ENCODE measurements at places on chromosomes 16 and 17. TPM values are rescaled to one million over a fixed set of nuclear protein-coding genes. Genes with fewer than 3 reads are reported as not detected.

Gene TUBB3
- total RNA-seq: 173 TPM

- H3K36me3 ChIP-seq: no peaks in the 10 kb centered on the region
- no peak overlapping the region for H3K4me3 ChIP-seq
- no peak overlapping the region for H3K27ac ChIP-seq
- H3K4me1 ChIP-seq: no peaks in the 10 kb centered on the region
- H3K27me3 ChIP-seq: no peaks in the 10 kb centered on the region
These were observed 34.5 kb upstream of the USP22 start for GRCh38 chr17:21077281-21077680.

DNA sequence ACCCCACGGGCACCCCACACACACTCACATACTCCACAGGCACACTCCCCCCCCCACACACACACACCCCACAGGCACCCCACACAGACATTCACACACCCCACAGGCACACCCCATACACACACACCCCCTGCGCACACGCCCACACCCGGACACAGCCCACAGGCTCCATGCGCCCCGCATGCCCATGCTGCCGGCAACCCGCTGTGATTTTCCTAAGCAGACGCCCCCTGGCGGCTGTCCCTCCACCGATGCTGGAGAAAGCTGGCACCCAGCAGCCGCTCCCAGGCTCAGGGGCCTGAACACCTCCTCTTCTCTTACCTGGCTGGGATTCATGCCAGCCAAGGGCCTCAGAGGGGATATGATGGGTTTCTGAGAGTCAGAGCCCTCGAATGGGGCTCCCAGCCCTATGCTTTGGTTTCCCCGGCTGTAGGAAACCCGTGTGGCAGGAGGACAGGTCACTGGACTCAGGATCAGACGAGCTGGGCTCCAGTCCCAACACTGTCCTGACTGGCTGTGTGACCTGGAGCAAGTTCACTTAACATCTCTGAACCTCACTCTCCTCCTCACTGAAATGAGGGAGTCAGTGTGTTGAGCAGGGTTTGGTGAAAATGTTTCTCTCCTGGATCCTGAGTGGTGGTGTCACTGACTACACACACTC lies 19.6 kb upstream of the TNFRSF13B start:
- no peak overlapping the region for H3K27ac ChIP-seq
- H3K27me3 ChIP-seq: no peaks in the 10 kb centered on the region
- peaks cover 45% of the 10 kb centered on the region for H3K4me1 ChIP-seq
- no peaks in the 10 kb centered on the region for H3K36me3 ChIP-seq
- peak; percentile 57 for DNase-seq

- H3K4me1 ChIP-seq: no peaks in the 10 kb centered on the region
- no peaks in the 10 kb centered on the region for H3K36me3 ChIP-seq
- no peak overlapping the region for H3K4me3 ChIP-seq
- no peak overlapping the region for H3K27ac ChIP-seq
- H3K27me3 ChIP-seq: no peaks in the 10 kb centered on the region
- DNase-seq: no peak
These were observed 11.1 kb downstream of the SCPEP1 start for GRCh38 chr17:56988901-56989572.

Gene ALDH3A1
- 0.86 TPM for total RNA-seq

DNA sequence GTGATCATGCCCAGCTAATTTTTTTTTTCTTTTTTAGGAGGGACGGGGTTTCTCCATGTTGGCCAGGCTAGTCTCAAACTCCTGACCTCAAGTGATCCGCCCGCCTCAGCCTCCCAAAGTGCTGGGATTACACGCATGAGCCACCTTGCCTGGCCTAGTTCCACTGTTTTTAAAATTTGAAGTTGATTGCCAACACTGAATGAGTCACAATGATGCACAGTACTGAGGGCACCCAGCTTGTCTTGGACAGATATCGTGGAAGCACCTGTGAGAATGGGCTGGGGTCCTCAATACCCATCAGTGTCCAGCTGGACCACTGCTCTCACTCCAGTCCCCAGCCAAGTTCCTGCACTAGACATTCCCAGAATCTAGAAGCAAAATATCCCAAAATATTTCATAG lies 2.5 kb downstream of the KNOP1 start:
- no peak overlapping the region for H3K4me3 ChIP-seq
- DNase-seq: no peak
- H3K27me3 ChIP-seq: no peaks in the 10 kb centered on the region
- H3K27ac ChIP-seq: no peak overlapping the region
- peaks cover 29% of the 10 kb centered on the region for H3K36me3 ChIP-seq

- 0 out of 2 replicates have a peak, but pooled peaks cover 5% of the 10 kb centered on the region for H3K27me3 ChIP-seq
- no peak overlapping the region for H3K4me3 ChIP-seq
- H3K36me3 ChIP-seq: no peaks in the 10 kb centered on the region
- no peak for DNase-seq
- H3K27ac ChIP-seq: no peak overlapping the region
- no peaks in the 10 kb centered on the region for H3K4me1 ChIP-seq
These were observed 188.7 kb upstream of the GSE1 start for GRCh38 chr16:85424260-85425073.

DNA sequence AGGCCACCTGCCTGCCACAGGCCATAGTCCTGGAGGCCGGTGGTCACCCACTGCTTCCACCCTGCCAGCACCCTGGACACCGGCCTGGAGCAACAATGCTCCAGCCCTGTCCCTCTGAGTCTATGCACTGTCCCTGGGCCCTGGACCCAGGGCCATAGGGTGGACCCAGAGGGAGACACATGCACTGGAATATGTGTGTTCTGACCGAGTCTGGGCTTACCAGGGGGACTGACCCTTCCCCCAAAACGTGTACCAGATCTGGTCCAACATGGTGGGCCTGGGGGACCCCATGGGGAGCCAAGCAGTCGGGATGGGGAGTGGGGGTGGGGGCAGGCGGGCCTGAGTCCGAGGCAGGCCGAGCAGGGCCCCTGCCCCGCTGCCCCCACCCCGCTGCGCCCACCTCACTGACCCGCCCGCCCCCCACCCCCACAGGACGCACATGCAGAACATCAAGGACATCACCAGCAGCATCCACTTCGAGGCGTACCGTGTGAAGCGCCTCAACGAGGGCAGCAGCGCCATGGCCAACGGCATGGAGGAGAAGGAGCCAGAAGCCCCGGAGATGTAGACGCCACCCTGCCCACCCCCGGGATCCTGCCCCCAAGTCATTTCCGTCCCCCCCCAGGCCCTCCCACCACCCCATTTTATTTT lies 357.4 kb downstream of the SEC14L1 start:
- DNase-seq: no peak
- H3K4me1 ChIP-seq: no peaks in the 10 kb centered on the region
- H3K27me3 ChIP-seq: no peaks in the 10 kb centered on the region
- no peak overlapping the region for H3K4me3 ChIP-seq

Gene MYH3
- 1.6 TPM for total RNA-seq

DNA sequence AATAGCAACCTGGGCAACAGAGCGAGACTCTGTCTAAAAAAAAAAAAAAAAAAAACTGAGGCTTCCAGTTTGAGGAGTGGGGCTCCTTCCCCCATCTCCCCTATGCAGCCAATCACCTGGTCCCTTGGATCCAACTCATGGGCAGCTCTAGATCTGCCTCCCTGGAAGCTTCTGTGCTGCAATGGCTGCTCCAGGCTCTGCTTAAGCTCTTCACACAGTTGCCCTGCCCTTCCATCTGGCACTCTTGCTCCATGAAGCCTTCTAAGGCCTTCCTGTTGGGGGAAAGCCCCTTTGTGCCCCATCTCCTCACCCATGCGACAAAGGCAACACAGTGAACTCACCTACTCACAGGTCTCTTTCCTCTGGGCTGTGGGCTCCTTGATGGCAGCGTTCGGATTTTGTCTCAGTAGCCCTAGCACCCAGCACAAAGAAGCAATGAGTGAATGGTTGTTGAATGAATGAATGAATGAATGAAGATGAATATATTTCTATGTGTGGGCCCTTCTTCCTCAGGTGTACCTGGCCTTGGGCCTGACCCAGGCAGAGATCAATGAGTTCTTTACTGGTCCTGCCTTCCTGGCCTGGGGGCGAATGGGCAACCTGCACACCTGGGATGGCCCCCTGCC lies 1.9 kb downstream of the NAGLU start:
- DNase-seq: no peak
- no peaks in the 10 kb centered on the region for H3K27me3 ChIP-seq
- H3K36me3 ChIP-seq: no peaks in the 10 kb centered on the region
- no peak overlapping the region for H3K4me3 ChIP-seq
- peaks cover 34% of the 10 kb centered on the region for H3K4me1 ChIP-seq

- no peaks in the 10 kb centered on the region for H3K36me3 ChIP-seq
- H3K4me1 ChIP-seq: no peaks in the 10 kb centered on the region
- peaks cover 60% of the 10 kb centered on the region for H3K27me3 ChIP-seq
- H3K27ac ChIP-seq: no peak overlapping the region
These were observed 23.1 kb upstream of the SDK2 start for GRCh38 chr17:73667181-73667959.

DNA sequence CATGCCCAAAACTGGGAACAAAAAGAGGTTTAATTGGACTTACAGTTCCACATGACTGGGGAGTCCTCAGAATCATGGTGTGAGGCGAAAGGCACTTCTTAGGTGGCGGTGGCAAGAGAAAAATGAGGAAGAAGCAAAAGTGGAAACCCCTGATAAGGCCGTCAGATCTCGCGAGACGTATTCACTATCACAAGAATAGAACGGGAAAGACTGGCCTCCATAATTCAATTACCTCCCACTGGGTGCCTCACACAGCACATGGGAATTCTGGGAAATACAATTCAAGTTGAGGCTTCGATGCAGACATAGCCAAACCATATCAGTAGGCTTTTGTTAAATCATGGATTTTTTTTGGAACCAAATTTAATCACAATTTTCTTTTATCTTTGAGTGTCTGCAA lies 24.4 kb downstream of the RBL2 start:
- H3K27ac ChIP-seq: no peak overlapping the region
- no peaks in the 10 kb centered on the region for H3K27me3 ChIP-seq
- DNase-seq: no peak
- peaks cover 11% of the 10 kb centered on the region for H3K36me3 ChIP-seq
- H3K4me1 ChIP-seq: no peaks in the 10 kb centered on the region

DNA sequence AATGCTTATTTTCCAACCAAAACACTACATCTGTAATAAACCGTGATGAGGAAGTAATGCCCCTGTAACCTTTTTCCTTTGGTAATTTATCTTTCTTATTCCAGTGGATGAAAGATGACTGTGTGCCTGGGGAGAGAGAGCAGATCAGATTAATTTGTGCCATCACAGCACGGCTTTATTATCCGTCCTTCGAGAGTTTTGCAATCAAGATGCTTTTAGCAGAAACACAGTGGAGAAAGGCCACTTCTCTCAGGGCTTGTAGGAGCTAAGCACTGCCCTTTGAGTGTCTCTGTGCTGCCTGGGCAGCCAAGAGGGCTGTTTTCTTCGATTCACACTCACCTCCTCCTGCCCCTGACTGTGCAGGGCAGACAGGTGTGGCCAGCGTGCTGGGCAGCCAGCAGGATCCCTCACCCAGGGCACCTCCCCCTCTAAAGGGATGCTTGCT lies 190.2 kb downstream of the PRKCA start:
- peaks cover 30% of the 10 kb centered on the region for H3K4me1 ChIP-seq
- H3K27me3 ChIP-seq: no peaks in the 10 kb centered on the region

- no peaks in the 10 kb centered on the region for H3K36me3 ChIP-seq
- peaks cover 5% of the 10 kb centered on the region for H3K27me3 ChIP-seq
- no peak overlapping the region for H3K27ac ChIP-seq
- peaks cover 7% of the 10 kb centered on the region for H3K4me1 ChIP-seq
- H3K4me3 ChIP-seq: no peak overlapping the region
These were observed 11.1 kb upstream of the ABR start for GRCh38 chr17:1190751-1191331.

GRCh38 chr16:77974883-77975282 lies 47.5 kb upstream of the CLEC3A start:
- no peak overlapping the region for H3K27ac ChIP-seq
- H3K27me3 ChIP-seq: peaks cover 39% of the 10 kb centered on the region
- DNase-seq: no peak
- H3K4me1 ChIP-seq: no peaks in the 10 kb centered on the region

Gene KRT20
- total RNA-seq: 1.5 TPM

DNA sequence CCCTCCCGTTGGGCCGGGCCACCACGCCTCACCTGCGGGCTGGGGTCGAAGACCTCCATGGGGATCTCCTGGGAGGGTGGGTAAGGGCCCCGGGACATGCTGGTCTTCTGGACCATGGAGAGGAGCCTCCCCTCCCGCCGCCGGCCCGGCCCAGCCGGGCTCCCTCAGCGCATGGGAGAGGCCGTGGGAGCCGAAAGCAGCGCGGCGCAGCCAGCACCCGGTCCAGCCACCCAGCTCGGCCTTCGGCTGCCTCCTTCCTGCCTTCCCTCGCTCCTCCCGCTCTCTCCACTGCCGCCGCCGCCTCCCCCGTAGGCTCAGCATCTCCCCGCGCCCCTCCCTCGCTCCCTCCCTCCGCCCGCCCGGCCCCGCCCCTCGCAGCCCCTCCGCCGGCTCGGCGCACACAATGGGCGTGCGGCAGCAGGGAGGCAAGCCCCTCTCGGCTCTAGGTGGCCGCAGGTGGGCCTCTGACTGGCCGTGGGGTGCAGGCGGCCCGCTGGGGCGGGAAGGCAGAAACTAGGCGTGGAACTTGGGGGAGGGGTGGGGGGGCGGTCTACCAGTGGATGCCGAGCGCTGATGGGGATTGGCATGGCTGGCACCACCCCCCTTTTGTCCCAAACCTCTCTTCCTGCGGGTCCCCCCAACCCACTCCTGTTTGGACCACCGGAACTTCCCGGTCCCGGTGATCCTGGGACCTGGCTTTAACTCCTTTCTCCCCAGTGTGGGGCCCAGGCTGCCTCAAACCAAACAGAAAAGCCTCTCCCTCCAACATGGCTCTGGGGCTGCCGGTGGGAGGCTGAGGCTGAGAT lies at the start of gene CACNB1:
Gene CACNB1, minus strand, starts transcription at position 290 of the 806 bp plus-strand sequence. Its CDS starts 174 bp downstream, at position 116.
- H3K27ac ChIP-seq: peak within 1 kb of the TSS; percentile 85
- H3K4me3 ChIP-seq: peak within 1 kb of the TSS; percentile 75
- H3K27me3 ChIP-seq: no peaks in the 10 kb centered on the region
- H3K4me1 ChIP-seq: peaks cover 52% of the 10 kb centered on the region
- peaks cover 13% of the 10 kb centered on the region for H3K36me3 ChIP-seq
- no peak for DNase-seq

Gene IL21R
- total RNA-seq: 1.2 TPM

DNA sequence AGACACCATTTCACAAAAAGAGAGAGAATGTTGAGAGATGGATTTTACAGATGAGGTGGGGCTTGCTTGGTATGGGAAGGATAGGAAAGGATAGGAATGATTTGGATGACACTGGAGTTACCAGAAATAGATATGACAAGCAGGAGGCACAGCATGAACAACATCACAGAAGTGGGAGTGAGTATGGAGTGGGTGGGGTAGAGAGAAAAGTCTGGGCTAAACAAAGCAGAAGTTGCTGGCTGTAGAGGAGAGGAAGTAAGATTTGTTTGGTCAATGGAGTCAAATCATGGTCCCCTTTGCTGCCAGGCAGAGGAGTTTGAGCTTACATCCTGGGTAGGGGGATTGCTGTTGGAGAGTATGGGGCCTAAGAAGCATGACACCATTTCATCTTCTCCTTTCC lies 101.7 kb downstream of the VAT1L start:
- H3K27ac ChIP-seq: no peak overlapping the region
- no peak overlapping the region for H3K4me3 ChIP-seq
- peaks cover 58% of the 10 kb centered on the region for H3K27me3 ChIP-seq
- no peaks in the 10 kb centered on the region for H3K4me1 ChIP-seq
- no peaks in the 10 kb centered on the region for H3K36me3 ChIP-seq

- H3K27ac ChIP-seq: no peak overlapping the region
- peaks cover 77% of the 10 kb centered on the region for H3K27me3 ChIP-seq
- H3K36me3 ChIP-seq: no peaks in the 10 kb centered on the region
These were observed 127.1 kb downstream of the ENGASE start for GRCh38 chr17:79201536-79202227.

- no peak overlapping the region for H3K4me3 ChIP-seq
- H3K4me1 ChIP-seq: no peaks in the 10 kb centered on the region
- H3K27ac ChIP-seq: no peak overlapping the region
These were observed 11.3 kb downstream of the MMP2 start for GRCh38 chr16:55490301-55490700.

All from HCT116 (cell line).